Ovary (tissue), 10 donors: ENCODE measurements at places on chromosomes 2 and 18.

DNA sequence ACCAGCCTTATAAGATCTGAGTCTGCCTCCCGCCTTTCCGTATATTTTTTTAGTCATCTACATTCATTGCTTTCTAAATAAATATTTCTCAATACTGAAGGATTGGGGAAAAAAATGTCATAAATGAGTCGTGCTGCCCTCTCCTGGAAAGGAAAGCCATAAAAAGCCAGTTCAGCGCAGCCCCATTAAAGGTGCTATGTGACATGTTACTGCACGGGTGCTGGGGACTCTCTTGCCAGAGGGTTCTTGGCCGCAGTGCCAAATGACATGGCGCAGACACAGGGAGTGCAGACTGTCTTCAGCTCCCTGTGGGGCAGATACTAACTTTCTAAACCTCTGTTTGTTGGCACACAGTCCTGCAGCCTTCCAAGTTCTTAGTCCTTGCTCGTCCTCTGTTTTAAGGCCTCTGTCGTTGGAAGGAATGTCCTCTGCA, 53.7 kb upstream of the MAP3K20 start:
- DNase-seq = no peak

DNA sequence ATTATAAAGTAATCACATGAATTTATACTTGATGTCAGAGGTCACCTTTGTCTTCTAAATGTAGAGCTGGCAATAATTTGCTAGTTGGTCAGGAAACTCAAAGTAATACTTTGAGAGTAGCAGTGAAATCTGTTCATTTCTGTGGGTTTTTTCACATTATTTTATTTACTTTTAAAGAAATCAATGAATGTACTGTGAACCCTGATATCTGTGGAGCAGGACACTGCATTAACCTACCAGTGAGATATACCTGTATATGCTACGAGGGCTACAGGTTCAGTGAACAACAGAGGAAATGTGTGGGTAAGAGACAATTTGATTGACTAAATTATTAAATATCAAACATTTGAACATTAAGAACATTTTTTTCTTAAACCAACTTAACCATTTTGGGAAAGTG, 203.0 kb upstream of the RASGRP3 start:
- no peak for DNase-seq

- no peak for DNase-seq
Observed at GRCh38 chr18:9804517-9805104, 81.2 kb upstream of the TXNDC2 start.

- no peak for DNase-seq
Observed at GRCh38 chr2:86441392-86441881, 266 bp downstream of the KDM3A start.

DNA sequence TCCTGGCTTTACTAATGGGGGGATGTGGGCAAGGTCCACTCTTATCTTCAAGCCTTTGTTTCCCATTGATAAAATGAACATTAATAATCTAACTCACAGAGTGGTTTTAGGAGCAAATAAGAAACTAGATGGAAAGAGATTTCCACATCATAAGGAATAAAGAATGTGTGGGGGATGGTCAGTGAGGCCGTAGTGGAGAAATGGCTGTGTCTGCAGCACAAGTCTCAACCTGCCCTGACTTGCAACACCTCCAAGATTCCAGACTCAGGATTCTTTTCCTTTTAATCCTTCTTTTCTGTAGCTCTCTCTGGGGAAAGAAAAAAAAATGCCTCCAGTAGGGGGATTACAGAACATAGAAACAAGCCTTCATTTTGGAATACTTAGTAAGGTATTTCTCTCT, 124.2 kb upstream of the MEX3C start:
- DNase-seq = no peak

DNA sequence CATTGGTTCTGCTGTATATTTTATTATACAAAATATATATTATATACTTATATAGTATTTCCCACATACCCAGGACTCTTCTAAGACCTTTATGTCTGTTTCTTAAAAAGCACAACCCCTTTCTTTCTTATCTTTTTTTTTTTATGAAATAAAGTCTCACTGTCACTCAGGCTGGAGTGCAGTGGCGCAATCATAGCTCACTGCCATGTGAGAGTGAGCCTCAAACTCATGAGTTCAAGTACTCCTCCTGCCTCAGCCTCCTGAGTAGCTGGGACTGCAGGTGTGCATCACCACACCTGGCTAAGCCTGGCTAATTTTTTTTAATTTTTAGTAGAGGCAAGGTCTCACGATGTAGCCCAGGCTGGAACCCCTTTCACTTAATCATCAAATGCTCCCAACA, 72.3 kb downstream of the CLHC1 start:
- no peak for DNase-seq

GRCh38 chr2:42567364-42567763, 1.1 kb upstream of the MTA3 start:
- no peak for DNase-seq

DNA sequence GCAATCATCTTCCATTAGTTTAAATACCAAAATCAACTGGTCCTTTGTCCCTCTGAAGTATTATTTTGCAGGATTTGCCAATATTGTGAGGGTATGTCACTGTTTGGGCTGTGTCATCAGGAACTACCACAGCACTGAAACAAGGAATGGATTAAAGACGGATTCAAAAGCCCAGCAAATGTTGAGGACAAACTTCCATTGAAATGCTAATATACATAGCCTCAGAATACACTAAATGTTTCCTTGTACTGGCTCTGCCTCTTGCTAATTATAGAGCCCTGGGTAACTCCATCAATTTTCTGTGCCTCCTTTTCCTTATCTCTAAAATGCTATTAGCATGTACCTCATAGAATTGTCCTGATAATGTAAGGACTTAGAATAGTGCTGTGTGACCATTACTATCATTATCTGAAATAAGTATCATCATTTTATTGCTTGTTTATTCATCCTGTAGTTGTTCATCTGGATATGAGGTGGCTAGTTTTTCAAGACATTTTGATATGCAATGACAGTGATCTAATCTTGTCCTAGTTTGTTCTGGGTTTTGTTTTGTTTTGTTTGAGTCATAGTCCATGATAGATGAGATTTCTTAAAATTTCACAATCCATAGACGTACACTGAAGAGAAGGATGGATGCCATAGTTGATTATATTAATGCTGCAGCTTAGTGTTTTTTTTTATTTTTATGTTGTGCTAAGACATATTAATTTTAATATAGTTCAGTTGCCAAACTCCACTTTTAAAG, 333.4 kb upstream of the KCNH7 start:
- no peak for DNase-seq

GRCh38 chr2:146417942-146418341, 1426.9 kb upstream of the ACVR2A start:
- no peak for DNase-seq

DNA sequence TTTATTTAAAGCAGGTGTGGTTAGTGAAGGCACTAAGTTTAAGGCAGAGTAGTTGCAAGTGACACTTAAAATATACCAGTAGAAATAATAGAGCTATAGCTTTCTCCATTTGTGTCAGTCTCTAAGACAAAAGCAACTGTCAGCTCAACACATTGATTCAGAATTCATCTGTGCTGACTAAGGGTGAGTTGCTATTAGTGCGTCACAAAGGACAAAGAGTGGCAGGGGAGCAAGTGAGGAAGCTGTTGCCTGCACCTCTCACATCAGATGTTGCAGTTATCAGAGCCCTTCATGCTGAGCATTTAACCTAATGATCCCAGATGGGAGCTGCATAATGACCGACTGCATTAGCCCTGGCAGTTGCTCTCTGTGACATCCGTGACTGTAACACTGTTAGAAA, 138.6 kb downstream of the DTNA start:
- no peak for DNase-seq

DNA sequence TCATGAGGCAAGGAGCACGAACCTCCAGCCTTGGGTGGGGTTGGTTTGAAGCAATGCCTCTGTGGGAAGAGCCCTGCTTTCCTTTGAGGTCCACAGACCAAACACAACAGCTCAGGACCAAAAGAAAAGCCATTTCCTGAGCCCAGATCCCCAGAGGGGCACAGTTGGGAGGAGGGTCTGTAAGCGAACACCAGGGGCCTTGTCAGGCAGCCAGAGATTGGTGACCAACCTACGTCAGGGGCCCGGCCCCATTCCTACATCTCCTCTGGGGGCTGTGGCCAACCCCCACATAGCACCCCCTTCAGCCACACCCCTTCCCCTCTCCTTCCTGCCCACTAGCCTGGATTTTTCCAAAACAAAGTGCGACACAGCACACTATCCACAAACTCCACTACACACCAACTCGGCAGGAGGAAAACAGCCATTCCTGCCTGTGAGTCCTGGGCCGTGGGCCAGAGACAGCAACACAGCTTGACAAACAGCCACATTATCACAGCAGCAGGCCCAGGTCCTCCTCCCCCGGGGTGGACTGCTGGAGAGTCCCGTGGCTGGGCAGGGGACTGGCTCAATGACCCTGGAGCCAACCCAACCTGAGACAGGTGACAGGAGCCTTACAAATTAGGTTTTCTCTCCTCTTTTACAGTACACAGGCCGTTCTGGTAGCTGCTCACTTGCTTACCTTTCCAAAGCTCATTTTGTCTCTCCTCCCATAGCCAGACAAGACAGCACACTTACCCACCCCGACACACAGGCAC, 98.8 kb downstream of the TNS1 start:
- peak; percentile 89 for DNase-seq

DNA sequence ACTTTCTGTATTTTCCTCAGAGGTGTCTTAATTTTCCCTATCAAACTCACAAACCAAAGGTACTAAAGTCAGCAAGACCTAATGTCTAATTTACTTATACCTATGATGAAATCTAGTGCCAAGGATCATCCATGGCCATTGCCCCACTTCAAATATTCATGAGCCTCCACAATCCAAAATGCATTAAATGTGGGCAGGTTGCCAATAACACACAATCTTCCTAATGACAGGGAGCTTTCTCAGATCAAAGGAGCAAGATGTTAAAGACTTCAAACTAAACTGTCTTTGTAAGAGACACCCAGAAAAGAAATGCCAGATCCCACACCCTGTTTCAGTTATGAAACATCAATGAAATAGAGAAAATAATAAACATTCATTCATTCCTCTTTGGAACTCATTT, 143.2 kb downstream of the TMEFF2 start:
- DNase-seq = no peak

DNA sequence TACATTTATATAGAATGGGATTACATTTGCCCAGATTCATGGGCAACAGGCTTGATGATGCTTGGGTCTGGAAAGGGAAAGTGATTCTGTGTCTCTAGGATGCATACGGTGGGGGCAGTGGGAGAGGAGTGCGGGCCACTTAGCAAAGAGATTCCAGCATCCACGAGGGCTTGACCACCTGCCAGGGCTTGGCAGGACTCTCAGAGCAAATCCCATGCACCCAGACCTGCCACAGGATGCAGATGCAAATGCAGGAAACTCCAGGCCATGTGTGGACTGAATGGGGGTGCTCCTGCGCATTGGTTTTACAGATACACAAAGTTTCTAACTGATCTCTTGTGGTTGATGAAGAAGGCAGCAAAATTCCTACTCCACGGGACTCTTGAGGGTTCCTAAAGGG, 334.7 kb downstream of the CYRIA start:
- no peak for DNase-seq

GRCh38 chr2:202017940-202018339, 15.7 kb upstream of the FZD7 start:
- no peak for DNase-seq

DNA sequence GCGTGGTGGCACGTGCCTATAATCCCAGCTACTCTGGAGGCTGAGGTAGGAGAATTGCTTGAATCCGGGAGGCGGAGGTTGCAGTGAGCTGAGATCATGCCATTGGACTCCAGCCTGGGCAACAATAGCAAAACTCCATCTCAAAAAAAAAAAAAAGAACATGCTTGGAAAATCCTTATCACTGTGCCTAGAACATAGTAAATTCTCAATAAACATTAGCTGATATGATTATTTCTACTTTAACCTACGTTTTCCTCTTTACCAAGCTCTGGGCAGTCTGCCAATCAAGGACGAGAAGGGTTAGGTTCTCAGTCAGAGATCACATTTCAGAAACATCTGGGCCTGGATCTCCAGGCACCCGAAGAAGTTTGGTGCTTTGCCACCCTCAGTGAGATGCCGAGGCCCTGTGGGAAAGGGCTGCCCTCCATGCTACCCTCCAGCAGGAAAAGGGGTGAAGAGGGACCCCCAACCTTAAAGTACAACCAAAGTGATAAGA, 107.7 kb downstream of the BCL11A start:
- DNase-seq = no peak

DNA sequence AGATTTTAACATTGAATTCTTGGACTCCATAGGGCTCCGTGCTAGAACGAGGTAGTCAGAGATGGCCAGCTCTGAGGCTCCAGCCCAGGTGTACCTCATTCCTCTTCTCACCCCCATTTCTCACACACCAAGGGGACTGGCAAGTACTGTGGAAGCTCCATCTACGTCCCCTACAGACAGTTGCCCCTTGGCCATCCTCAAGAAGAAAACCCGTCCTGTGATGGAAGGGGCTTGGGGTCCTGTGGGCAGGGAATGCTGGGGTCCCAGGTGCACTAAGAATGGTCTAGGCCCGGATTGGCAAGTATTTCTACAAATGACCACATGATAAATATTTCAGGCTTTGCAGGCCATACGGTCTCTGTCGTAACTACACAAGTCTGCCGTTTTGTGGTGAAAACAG, 110.3 kb downstream of the PDCL3 start:
- no peak for DNase-seq
